ENCODE measurements at places on chromosomes 13 and 19. TPM values are rescaled to one million over a fixed set of nuclear protein-coding genes. Genes with fewer than 3 reads are reported as not detected.
A peak's percentile ranks its signal among the peaks of the same experiment; 100 is the strongest.

DNA sequence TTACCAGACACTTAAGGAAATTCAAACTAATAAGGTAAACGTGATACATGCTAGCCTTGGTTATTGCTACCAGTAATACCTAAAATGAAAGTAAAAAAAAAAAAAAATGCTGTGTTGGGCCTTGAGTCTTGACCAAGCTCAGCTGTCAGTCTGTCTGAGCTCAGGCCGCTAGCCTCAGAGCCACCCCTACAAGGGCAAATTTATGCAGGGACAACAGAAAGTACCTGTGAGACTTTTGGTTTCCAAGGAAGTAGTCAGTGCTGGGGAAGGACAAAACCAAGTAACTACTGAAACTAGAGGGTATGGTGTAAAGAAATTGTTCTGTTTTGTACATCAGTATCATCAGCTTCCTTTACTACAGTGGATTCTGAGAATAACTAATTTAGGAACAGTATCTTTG is 134.3 kb upstream of the SLITRK5 start:
- no peak overlapping the region for H3K27ac ChIP-seq
- DNase-seq, result no peak
- no peaks in the 10 kb centered on the region for H3K36me3 ChIP-seq
- H3K27me3 ChIP-seq, result no peaks in the 10 kb centered on the region

The ZNF284 gene
- 1.1 TPM for total RNA-seq

GRCh38 chr13:76832258-76832988 is 53.8 kb downstream of the KCTD12 start:
- DNase-seq, result no peak
- peaks cover 2% of the 10 kb centered on the region for H3K27me3 ChIP-seq
- no peak overlapping the region for H3K4me3 ChIP-seq
- no peaks in the 10 kb centered on the region for H3K36me3 ChIP-seq

DNA sequence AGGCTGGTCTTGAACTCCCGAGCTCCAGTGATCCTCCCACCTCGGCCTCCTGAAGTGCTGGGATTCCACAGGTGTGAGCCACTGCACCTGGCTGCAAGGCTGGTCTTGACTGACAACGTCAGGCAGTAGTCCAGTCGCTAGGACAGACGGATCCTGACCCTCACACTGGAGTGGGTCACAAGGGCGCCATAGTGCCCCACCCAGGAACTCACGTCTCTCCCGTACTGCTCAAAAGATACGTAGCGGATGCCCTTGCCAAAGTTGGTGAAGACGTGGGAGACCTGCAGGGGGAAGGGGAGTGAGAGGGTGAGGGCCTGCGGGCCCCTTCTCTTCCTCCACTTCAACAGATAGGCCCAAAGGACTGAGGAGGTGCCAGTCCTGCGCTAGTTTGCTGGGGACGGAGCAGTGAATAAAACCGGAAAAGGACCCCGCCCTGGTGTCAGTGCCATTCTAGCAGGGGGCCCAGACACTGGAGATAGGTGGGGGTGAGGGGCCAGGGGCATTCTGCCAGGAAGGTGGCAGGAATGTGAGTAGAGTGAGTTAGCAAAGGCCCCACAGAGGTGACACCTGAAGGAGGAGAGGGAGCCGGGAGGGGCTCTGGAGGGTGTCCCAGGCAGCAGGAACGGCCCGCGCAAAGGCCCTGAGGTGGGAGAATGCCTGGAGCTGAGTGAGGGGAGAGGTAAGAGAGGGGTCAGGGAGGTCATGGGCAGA is 11.9 kb downstream of the MRPS12 start:
- H3K4me1 ChIP-seq, result peaks cover 5% of the 10 kb centered on the region
- H3K36me3 ChIP-seq, result no peaks in the 10 kb centered on the region
- H3K27me3 ChIP-seq, result peaks cover 17% of the 10 kb centered on the region
- H3K4me3 ChIP-seq, result no peak overlapping the region

The CGB8 gene
- total RNA-seq, result not detected

The CALR3 gene
- not detected for total RNA-seq

The ZNF429 gene
- 3.1 TPM for total RNA-seq

- H3K27ac ChIP-seq, result no peak overlapping the region
- peaks cover 4% of the 10 kb centered on the region for H3K27me3 ChIP-seq
- DNase-seq, result no peak
These were observed 58.1 kb downstream of the EDNRB start for GRCh38 chr13:77860507-77860981.

The PLIN4 gene
- total RNA-seq, result 0.09 TPM

DNA sequence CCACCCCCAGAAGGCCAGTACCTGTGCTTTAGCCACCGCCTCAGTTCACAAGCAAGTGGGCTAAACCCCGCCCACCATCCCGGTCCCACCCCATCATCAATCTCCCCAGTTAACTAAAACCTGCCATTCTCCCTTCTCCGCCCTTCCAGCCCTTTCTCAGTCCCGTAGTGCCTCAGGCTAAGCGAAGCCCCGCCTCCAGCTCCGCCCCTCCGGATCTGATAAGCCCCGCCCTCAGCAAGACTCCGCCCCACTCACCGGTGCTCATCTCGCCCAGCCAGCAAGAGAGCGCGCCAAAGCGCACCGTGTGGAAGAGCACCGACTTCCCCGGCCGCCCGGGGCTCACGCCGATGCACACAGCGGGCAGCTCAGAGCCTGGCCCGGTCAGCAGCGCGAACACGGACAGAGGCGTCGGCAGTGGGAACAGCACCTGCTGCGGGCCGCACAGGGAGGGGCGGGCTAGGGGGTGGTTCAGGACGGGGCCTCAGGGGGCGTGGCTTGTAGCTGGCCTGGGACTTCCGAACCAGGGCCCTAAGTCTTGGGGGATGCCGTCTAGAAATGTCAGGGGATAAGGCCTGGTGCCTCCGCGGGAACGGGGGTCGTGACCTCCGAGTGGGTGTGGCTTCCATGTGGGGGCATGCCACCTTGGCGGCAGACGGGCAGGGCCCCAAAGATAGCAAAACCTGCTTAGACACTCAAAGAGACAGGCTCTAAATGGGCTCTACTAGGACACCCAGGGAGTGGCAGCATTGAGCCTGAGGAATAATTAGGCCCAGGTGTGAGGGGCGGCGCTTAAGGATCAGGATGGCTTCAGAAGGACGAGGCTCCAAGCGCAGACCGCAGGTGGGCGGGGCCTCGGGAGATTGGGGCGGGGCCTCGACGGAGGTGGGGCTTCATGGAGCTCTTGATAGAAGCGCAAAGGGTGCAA is 21.4 kb downstream of the MAP4K1 start:
- H3K27me3 ChIP-seq, result no peaks in the 10 kb centered on the region
- no peak overlapping the region for H3K27ac ChIP-seq
- H3K4me1 ChIP-seq, result peaks cover 3% of the 10 kb centered on the region

DNA sequence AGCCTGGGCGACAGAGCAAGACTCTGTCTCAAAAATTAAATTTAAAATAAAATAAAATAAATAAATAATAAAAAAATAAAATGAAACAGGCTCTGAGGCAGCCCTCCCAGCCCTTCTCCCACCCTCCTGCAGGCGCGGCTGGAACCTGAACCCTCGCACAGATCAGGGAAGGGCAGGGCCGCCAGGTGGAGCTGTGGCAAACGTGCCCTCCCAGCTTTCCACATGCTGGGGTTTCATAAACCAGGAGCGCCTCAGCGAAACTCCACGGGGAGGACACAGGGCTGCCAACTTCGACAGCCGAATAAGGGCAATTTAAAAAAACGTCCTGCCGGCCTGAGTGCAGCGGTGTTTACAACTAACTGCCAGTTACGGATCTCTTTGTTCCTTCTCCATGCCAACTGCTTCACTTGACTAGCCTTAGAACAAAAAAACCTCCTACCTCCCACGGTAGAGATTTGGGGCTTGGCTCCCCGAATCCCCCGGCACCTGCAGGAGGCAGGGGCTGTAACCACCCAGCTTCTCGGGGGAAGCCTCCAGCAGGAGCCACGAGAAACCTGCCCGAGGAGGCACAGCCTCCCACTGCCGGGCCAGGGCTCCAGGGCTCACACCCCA is 15.9 kb downstream of the ZNF787 start:
- H3K27me3 ChIP-seq, result no peaks in the 10 kb centered on the region
- peaks cover 19% of the 10 kb centered on the region for H3K36me3 ChIP-seq
- peak overlapping the region; percentile 12 for H3K27ac ChIP-seq
- H3K4me1 ChIP-seq, result peaks cover 12% of the 10 kb centered on the region

DNA sequence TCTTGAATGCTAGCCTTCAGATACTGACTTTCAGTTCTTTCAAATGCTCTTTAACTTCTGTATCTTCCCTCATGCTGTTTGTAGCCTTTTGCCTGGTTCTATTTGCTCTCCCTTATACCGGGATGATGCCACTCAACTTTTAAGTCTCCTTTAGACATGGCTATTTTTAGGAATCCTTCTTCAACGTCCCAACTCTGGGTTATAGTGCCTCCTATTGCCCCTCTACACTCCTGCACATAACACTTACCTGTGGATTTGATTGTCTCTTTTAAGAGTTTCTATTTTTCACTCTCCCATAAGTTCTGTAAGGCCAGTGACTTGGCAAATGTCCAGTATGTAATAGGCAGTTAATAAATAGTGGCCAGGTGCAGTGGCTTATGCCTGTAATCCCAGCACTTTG is 343.0 kb downstream of the KLF5 start:
- no peak overlapping the region for H3K27ac ChIP-seq
- peaks cover 5% of the 10 kb centered on the region for H3K27me3 ChIP-seq
- H3K4me3 ChIP-seq, result no peak overlapping the region
- no peak for DNase-seq
- H3K4me1 ChIP-seq, result no peaks in the 10 kb centered on the region

- H3K27ac ChIP-seq, result peak overlapping the region; percentile 66
- no peak overlapping the region for H3K4me3 ChIP-seq
- peaks cover 36% of the 10 kb centered on the region for H3K4me1 ChIP-seq
- peaks cover 34% of the 10 kb centered on the region for H3K27me3 ChIP-seq
- peak; percentile 13 for DNase-seq
These were observed 174.6 kb downstream of the ITGBL1 start for GRCh38 chr13:101626925-101627555.

DNA sequence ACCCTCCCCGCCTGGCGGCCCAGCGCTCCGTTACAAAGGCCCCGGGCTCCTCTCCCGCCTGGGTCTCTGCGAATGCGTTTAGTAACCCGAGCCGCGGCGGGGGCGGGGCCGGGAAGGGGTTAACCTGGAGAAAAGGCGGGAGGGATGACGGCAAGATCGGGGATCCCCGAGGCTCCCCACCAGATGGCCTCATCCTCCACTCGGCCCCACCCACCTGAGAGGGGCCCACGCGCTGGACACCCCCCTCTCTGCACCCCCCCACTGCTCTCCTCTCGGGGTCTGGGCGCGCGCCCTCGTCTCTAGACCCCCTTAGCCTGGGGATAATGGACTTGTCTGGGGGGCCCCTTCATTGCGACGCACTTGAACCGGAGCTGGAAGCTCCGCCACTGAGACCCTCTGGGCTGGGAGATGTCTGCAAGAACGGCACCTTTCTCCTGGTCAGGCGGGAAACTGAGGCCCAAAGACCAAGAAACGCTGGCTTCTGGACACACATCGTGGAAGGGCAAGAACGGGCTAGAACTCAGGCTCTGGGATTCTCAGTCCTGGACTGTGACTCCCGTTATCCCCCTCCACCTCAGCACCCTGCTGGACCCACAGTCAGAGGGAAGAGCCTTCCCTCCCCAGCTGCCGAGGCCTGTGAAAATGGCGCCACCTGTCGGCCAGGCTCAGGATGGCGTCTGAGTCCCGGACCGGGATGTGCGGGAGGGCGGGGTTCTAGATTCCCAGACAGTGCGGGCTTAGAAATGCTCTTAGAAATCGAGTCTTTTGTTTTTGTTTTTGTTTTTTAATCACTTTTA is 2.9 kb upstream of the LTBP4 start:
- H3K27me3 ChIP-seq, result peaks cover 41% of the 10 kb centered on the region
- peak overlapping the region; percentile 39 for H3K4me3 ChIP-seq
- H3K36me3 ChIP-seq, result no peaks in the 10 kb centered on the region
- DNase-seq, result peak; percentile 74
- H3K4me1 ChIP-seq, result peaks cover 47% of the 10 kb centered on the region

The ZNF132 gene
- 3.2 TPM for total RNA-seq

DNA sequence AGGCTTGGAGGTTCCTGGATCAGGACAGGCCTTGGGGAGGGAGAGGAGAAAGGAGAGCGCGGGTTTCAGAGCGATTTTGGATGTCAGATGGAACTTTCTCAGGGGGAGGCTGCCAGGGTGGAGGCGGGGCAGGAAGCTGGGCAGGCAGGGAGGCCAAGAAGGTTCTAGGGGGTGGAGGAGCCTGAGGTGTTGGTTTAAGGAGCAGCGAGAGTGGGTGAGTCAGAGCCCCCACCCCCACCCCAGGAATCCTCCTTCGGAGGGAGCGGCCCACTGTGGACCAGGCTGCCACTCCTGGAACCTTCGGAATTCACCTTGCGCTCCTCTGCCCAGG is 15.9 kb upstream of the NOP53 start:
- peaks cover 14% of the 10 kb centered on the region for H3K4me1 ChIP-seq
- peaks cover 4% of the 10 kb centered on the region for H3K27me3 ChIP-seq
- H3K36me3 ChIP-seq, result no peaks in the 10 kb centered on the region

GRCh38 chr13:33441015-33441414 is 155.5 kb upstream of the STARD13 start:
- H3K27ac ChIP-seq, result no peak overlapping the region
- no peaks in the 10 kb centered on the region for H3K36me3 ChIP-seq
- H3K4me3 ChIP-seq, result no peak overlapping the region
- no peak for DNase-seq
- H3K27me3 ChIP-seq, result no peaks in the 10 kb centered on the region
- H3K4me1 ChIP-seq, result no peaks in the 10 kb centered on the region
